ENCODE measurements at places on chromosomes 6 and 20.

DNA sequence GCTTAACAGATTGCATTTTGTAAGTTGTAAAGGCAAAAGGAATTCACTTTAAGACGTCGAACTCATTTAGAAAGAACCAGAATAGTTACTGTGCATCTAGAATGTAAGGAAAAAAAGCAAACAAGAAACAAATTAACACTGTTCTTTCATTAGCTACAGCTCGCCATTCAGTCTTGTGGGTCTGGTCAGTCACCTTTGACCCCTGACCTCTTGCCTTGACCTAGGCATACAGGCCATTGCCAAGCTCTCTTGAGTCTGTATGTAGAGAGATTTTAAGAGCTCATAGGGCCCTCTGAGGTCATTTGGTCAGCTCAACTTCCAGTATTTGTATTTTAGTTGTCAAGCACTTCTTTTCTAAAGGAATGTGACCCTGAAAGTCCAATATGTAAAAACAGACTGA, 318.7 kb downstream of the DHX35 start:
- DNase-seq, result no peak

DNA sequence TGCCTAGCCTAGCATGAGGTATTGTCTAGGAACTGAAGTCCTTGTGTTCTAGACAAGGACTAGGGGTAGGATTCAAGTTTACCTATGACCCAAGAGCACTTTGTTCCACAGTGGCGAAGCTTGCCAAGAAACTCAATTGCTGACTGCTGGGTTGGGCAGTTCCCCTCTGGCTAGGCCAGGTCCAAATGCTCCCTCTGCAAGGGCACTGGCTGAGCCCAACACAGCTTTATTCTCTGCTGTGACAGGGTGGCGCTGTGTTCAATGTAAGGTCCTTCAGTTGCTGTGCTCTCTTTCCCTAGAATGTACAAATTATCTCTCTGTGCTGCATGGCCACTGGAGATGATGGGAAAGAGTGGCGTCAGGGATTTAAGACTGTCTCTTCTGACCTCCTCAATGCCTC, 950.8 kb downstream of the HACE1 start:
- no peak for DNase-seq

- no peak for DNase-seq
Measured at GRCh38 chr20:47620808-47621805, 119.4 kb downstream of the NCOA3 start.

- DNase-seq, result no peak
Measured at GRCh38 chr6:157648561-157648960, 174.5 kb upstream of the SNX9 start.

GRCh38 chr20:22617160-22617559, 32.8 kb upstream of the FOXA2 start:
- DNase-seq, result no peak

DNA sequence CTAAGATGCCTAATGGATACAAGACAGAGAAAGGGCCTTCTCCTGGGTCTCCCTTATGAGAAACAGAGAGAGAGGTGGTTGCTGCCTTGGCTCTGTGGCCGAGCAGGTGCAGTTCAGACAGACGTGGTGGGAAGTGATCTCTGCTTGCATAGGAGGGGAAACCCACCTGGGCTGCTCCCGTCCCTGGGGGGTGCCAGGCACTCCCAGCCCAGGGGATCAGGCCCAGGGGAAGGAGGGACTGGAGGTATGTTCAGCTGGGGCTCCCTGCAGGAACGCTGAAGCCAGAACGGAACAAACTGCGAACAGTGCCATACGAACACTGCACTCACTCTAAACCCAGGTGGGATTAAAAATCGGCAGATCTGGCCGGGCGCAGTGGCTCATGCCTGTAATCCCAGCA, 35.7 kb upstream of the OVOL2 start:
- DNase-seq, result no peak

DNA sequence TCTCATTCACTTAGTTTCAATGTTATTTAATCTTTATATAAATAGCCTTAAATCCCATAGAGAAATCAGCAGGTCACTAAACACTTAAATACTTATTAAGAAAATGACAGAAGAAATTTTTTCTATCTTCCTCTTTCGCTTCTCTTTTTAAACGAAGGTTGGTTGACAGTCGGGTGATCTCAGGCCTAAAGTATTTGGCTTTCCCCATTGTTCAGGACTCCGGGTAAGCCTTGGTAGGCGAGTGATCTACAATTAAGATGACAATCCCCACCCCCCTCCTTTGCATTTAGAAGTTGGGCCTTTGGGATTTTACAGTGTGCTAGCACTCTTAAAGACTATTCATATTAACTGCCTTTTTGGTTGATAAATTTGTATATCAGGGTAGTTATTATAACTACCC, 19.7 kb upstream of the UTRN start:
- DNase-seq, result no peak

DNA sequence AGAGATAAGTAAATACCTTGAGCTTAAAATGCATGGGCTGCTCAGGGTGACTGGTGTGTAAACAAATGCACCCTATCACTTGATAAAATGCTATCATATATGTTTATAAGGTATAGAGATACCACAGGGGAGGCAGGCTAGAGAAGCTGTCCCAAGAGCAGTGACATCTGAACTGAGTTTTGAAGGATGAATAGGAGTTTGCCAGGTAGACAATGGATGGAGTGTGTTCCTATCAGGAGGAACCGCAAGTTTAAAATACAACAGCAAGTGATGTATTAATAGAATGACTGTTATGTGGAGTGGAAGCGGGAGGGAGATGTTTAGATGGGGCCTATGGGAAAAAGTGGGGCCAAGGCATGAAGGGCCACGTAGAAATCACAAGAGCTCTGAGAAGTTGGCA, 38.7 kb upstream of the CHMP4B start:
- DNase-seq, result no peak

DNA sequence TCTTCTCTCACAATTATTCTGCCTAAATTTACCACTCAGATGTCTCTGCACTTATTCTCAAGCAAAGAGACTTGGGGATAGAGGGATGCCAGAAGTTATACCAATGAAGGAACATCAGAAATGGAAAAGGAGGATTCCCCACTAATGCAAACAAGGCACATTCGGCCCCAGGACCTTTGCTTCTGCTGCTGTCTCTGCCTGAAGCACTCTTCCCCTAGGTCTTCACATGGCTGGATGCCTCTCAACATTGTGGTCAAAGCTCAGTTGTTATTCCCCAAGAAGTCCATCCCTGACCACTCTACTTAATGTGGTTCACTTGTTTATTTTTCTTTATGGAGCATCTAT, 508.7 kb downstream of the DOK5 start:
- no peak for DNase-seq
